Naive B cell (primary cell): ENCODE measurements at places on chromosomes 2 and 18.

DNA sequence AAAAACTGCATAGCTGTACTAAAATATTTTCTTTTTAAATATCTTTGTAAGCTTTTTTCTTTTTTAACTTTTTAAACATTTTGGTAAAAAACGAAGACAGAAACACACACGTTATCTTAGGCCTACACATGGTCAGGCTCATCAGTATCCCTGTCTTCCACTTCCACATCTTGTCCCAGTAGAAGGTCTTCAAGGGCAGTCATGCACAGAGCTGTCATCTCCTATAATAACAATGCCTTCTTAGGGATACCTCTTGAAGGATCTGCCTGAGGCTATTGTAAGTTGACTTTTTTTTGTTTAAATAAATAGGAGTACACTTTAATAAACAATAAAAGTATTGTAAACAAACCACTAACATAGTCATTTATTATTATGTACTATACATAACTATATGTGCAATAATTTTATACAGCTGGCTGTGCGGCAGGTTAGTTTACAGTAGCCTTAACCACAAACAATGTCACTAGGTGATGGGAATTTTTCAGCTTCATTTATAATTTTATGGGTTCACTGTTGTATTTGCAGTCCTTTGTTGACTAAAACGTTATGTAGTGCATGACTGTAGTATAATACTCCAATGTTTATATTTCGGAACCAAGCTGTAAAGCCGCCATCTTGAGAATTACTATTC is 124.4 kb downstream of the MAP4K4 start:
- no peak for DNase-seq

DNA sequence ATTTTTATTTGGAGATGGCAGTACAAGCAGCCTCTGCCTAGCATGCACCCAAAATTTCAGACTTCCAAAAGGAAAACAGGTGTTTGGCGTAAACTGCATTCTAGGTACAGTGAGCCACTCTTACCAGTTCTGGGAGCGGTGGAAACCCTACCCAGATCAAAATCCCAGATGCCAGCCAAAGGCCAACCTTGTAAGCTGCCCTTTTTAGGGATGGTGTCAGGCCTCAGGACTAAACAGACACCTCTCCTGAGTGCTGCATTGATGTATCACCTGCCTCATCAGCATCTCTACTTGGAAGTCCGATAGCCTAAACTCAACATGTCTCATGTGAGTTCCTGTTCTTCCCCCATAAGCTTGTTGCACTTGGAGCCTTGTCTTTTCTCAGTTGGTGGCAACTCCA is 104.0 kb downstream of the MAP4K4 start:
- DNase-seq, result no peak

GRCh38 chr2:108154366-108155061 is 85.3 kb upstream of the SULT1C3 start:
- DNase-seq, result no peak

DNA sequence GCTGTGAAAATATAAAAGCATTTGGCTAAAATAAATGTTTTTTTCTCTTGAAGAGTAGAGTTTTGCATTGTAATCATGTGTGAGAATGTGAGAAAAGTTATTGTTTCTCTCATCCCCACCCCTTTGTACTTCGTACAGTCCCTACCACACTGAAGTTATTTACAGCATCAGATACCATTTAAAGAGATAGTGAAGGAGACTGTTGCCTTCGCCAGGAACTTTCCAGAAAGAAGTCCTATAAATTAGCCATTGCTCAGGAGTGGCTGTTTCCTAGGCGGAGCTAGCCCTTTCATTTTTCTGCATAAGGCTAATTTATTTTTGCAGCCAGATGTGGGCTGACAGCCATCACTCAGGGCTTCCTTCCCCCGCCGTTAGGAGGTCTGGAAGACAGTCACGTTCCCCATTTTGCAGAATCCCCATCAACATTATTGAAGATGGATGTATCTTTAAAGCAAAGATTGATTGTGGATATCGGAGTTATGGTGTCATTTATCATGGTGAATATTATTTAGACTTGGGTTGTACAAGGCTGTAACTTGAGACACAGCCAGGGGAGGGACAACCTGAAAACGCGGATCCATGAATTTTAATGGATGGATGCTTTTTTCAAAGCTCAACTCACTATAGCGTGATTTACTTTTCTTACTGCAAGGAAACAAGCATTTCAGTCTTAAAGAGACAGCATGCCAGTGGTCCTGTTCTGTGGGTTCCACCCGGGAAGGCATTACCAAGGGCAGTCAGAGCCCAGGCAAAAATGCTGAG is 17.1 kb downstream of the TSHZ1 start:
- no peak for DNase-seq

GRCh38 chr2:14016289-14016955 is 616.1 kb upstream of the LRATD1 start:
- DNase-seq, result no peak

DNA sequence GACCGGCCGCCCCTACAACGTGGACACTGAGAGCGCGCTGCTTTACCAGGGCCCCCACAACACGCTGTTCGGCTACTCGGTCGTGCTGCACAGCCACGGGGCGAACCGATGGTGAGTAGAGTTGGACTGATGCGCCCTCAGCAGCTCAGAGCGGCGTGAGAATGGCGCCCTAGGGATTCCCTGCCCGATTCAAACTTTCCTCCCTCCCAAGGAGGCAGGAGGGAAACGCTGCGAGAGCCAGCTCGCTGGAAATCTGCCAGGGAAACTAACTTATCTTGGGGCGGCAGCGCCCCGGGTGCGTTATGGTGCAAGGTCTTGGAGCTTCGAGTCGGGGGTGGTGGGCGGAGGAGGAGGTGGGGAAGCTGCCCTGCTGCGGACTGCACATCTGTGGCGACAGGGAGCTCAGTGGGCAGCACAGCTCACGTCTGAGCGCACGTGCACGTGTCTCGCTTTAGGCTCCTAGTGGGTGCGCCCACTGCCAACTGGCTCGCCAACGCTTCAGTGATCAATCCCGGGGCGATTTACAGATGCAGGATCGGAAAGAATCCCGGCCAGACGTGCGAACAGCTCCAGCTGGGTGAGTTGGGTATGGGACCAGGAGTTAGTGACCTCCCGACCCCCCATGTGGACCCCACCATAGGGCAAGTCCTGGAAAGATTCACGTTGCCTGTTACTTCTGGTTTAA is 697 bp downstream of the ITGA4 start:
- DNase-seq, result peak; percentile 36

DNA sequence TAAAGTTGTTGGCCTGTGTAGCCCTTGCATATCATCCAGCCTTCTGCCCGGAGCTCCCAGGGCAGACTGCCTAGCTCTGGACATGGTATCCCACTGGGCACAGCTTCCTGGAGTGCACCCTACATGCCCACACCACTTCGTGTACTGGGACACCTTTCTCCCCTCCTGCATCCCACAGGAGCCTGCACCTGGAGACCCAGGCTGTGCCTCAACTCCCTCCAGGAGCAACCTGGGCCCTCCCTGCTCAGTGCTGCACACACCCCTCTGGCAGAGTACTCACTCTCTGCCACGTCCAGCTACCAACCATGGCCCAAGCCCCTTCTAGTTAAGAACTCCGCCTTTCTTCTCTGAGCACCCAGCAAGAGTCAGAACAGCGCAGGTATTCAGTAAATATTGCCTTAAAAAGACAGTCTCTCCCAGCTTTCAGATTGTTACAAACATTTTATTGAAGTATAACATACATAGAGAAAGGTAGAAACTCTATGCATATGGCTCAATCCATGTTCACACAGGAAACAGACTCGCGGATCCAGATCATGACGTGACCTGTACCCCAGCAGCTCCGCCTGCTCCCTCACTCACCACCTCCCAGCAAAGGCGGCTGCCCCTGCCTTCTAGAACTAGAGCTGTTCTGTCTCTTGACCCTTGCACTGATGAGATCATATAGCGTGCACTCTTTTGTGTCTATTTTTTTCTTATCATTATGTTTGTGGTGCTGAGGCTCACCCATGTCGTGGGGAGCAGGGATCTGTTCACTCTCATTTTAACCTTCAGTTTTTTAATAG is 98.4 kb upstream of the MYCN start:
- DNase-seq, result no peak

DNA sequence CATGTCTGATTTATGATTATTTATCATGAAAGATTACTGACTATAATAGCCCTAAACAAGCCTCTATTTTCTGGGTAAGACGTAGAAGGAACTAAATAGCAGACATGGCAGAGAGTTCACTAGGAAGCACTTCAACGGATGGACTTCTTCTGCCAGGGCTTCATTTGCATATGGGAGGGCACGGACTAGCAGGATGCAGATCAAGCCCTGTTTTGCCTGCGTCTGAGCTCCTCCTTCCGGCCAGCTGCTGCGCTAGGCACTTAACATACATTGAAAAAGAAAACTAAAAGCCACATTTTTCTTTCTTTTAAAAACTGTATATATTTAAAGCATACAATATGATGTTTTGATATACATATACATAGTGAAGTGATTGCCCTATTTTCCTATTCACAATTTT is 340.0 kb upstream of the MEX3C start:
- no peak for DNase-seq

DNA sequence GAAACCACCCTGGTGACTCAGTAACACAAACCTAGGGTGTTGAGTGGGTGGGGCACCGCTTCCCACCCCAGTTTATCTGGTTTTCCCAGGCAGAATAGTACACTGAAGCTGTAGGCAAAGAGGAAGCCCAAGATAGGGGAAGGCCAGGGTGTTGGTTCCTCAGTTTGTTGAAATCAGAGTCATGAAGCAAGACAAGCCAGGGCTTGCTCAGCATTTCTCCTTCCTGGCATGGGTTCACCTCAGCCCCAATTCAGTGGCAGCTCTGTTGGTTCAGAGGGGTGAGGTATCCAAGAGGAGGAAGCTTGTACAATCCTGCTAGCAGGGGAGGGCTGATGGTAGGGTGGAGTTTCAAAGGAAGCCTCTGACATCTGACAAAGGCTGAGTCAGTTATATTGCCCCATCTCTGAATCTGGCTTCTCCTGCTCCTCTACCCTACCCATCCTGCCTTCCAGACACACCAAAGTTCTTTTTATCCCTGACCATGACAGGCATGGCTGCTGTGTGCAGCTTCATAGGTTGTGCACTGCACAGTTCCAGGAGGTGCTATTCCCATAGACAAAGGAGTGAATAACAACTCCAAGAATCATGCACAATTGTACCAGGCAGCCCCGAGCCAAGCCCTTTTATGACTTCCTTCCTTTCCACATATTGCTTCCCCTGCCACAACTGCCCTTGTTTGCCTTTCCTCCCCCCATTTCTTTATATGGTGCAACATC is 24.9 kb upstream of the RAB10 start:
- DNase-seq, result no peak

DNA sequence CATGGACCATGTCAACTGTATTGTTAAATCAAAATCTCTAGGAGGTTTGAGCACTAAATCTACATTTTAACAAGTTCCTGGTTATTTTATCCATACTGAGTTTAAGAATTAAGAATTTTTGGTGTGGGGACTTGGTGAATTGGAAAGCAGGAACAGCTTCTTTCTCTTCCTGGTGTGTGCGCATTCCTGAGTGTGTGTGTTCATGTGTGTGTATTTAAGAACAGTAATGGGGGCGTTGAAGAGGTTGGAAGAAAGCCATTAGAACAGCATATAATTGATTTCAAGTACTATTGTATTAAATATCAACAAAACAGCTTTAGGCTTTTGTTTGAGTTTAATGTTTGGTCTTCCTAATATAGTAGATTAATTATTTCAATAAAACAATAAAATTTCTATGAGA is 801.3 kb upstream of the ID2 start:
- DNase-seq, result no peak

GRCh38 chr18:75489493-75490190 is 62.1 kb upstream of the SMIM21 start:
- no peak for DNase-seq

DNA sequence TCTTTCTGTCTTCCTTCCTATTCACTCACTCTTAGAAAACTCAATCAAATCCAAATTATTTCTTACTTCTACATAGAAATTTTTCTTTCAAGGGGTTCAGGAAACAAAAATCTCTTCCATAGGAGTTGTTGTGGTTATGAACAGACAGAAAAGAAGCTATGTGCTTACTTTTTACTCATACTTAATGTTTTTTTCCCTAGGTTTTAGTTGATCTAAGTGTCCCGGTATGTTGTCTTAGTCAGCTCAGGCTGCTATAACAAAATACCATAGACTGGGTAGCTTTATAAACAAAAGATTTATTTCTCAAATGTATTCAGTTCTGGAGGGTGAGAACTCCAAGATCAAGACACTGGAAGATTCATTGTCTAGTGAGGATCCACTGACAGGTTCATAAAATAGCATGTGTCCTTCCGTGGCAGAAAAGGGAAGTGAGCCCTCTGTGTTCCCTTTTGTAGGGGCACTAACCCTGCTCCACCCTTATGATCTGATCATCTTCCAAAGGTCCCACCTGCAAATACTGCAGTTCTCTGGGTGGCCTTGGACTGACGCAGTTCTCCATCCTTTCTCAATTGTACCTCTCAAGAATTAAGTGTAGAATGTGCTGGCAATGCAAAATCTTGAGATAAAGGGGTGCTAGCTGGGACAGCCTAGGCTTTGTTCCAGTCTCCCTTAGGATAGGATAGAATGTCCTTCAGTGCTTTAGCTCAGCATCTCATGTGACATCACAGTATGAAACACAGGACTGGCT is 14.4 kb upstream of the VRK2 start:
- DNase-seq, result peak; percentile 69

DNA sequence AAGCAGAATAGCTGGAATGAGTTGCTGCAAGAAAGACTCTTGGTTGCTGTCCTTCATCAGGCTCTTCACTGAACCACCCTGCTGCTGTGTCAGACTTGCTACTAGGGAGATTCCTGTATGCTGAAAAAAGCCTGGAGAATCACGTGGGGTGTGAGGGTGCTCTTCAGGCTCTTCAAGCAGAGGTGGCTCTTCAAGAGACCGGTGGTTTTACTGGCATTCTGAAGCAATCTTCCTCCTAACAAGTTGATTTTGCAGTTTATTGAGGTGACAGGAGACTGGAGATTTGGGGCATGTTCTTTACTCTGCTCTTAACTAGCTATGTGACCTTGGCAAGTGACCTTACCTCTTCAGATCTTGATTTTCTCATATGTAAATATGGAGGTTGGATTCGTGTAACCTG is 14.1 kb downstream of the TMEM178A start:
- no peak for DNase-seq

DNA sequence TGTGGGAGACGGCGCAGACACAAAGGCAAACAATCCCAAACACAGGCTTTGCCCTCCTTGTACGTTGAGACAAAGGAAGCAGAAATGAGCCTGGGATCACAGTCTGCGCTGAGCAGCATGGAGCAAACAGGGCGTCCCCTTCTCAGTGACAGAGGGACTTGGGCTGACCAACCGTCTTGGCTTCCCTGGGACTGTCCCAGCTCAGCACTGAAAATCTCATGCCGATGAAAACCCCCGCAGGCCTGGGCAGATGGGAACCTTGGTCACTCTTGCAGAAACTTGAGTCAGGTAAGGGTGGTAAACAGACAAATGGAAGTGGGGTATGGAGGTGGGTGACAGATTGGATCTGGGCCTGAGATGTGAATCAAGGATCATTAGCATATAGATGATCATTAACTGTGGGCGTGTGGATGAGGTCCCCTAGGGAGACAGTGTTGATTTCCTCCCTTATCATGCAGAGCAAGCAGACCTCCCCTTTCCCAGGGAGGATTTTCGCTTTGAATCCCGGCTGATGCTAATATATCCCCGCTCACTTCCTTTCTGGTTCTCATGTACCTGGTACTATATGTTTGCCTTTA is 19.1 kb upstream of the SH3BP4 start:
- no peak for DNase-seq
